KG1 (cell line): ENCODE measurements at places on chromosomes 1 and 21.

DNA sequence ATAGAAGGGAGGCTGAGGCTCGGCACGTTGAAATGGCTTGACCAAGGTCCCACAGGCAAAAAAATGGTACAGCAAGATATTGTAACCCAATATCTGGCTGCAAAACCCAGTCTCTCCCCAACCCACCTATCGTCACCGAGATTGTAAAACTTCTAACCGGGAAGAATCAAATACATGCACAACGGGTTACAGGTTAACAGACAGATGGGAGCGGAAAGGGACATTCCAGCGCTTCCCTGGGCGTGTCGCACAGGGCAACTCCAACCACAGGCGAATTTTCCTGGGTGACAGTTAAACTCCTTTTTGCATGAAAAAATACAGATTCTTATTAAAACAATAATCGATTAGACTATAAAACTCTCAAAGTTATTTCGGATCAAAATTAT lies 31.8 kb upstream of the JUN start:
- DNase-seq: no peak

- DNase-seq: no peak
Measured at GRCh38 chr1:38312753-38313152, 266.2 kb upstream of the POU3F1 start.

DNA sequence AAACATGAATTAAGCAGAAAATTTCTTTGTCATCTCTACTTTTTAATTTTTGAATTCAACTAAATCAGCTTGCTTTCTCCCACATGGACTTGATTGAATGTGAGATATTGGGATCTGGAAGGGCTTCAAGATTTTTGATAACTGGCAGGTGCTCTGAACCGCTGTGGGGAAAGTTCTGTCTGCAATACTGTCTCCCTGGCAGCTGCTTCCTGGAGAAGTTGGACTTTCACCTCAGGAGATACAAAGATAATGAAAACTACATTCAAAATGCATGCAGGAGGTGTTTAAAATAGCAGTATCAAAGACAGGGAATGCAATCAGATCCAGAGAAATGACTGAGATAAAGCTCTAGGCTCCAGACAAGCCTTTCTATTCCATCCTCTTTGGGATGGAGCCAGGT lies 338.3 kb downstream of the NEGR1 start:
- DNase-seq: no peak

GRCh38 chr21:39381009-39381408 lies 32.1 kb upstream of the HMGN1 start:
- DNase-seq: no peak

- no peak for DNase-seq
Measured at GRCh38 chr1:54882519-54882918, 4.5 kb downstream of the DHCR24 start.

GRCh38 chr1:170660281-170660713 lies 3.6 kb upstream of the PRRX1 start:
- DNase-seq: no peak

- no peak for DNase-seq
Measured at GRCh38 chr1:227388214-227389168, 70.2 kb upstream of the CDC42BPA start.
